Activated CD8-positive, alpha-beta memory T cell treated with anti-CD3 and anti-CD28 coated beads for 24 hours (primary cell): ENCODE measurements at places on chromosomes 2 and 18.

GRCh38 chr2:69686813-69687212, 43.3 kb upstream of the AAK1 start:
- no peak for DNase-seq

GRCh38 chr2:190355968-190356644, 12.7 kb downstream of the INPP1 start:
- DNase-seq = no peak

DNA sequence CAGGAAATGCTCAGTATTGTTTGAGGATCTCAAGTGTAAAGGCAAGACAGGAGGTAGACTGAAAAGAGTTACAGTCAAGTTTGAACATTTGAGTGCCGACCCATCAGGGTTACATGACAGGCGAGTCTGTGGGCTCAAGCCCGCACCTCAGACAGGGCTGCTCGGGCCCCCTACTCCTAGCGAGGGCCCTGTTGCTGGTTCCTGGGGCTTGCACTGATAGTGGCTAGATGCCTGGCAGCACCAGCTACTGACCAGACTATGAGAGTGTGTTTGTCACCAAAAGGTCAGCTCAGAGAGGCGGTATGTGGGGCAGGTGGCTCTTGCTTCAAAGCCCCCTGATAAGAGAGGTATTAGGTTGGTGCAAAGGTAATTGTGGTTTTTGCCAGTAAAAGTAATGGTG, 35.6 kb upstream of the CYP27C1 start:
- no peak for DNase-seq

DNA sequence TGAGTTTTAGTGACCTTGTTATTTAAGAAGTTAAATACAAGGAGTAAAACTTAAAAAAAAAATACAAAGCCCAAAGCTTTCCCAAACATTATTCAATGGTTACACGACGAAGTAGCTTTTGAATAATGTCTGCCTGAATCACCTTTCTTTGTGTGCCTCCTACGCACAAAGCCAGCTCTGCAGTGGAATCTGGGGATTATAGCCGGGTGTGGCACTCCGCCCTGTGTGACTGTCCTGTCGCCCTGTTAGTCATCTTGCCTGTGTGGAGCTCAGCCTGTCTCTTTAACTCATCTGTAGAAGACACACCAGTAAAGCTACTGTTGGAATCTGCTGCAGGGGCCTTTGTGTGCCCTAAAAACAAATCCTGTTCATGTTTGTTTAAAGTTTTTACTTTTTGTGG, 79.4 kb upstream of the TCF7L1 start:
- DNase-seq = no peak

- no peak for DNase-seq
Observed at GRCh38 chr18:55790296-55790695, 202.3 kb upstream of the TCF4 start.

GRCh38 chr2:229431327-229431954, 160.4 kb upstream of the PID1 start:
- no peak for DNase-seq

- DNase-seq = peak; percentile 78
Observed at GRCh38 chr2:54570925-54571694, 115.0 kb downstream of the SPTBN1 start.

GRCh38 chr2:27954771-27955383, 64.3 kb downstream of the BABAM2 start:
- DNase-seq = no peak

DNA sequence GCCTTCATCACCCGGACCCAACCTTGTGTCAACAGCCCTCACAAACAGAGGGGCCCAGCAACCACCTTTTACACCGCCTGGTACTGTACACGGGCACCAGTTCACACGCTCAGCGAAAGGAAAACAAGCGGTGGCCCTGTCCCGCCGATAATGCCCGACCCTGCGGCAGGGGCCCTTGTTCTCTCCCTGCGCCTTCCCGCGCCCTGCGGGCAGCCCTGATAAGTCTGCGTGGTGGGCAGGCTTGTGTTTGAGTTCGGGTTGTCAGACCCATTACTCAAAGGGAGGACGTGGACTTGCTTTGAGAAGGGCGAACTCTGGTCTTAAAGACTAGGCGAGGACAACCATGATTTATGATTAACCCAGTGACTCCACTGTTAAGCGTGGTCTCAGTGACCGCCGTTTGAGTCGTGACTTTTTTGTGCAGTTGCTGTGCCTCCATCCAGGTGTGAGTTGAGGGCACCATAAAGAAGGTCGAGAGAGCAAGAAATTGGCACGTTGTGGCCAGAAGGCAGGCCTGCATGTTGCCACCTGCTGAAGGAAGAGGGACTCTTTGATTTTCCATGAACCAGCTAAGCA, 167.4 kb upstream of the GATA6 start:
- DNase-seq = no peak

- no peak for DNase-seq
Observed at GRCh38 chr2:65032019-65032975, 23.9 kb upstream of the CEP68 start.

GRCh38 chr2:43488737-43489136, 107.1 kb downstream of the THADA start:
- no peak for DNase-seq

GRCh38 chr2:102154364-102154763, 11.8 kb downstream of the IL1R1 start:
- no peak for DNase-seq

GRCh38 chr2:145119225-145119624, 599.3 kb upstream of the ZEB2 start:
- no peak for DNase-seq

- no peak for DNase-seq
Observed at GRCh38 chr2:239978411-239978810, 46.7 kb downstream of the NDUFA10 start.

- no peak for DNase-seq
Observed at GRCh38 chr2:231923010-231923344, 3.2 kb downstream of the NPPC start.

GRCh38 chr2:111534910-111535352, 349.1 kb downstream of the ANAPC1 start:
- no peak for DNase-seq

DNA sequence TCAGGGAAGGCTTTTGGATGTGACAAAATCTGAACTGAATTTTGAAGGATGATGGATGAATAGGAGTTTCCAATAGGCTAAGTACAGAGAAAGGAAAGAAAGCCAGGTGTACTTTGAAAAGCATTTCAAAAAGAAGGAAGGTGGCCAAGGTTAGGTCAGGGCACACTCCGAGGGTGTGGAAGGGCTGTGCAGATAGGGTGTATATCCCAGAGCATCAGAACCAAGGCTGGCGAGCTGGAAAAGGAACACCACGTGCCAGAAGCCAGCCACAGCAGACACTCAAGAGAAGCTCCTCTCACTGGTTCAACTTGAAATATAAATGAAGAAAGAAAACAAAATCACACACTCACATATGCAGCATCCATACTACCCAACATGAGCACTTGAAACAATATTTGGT, 51.0 kb downstream of the RPL31 start:
- DNase-seq = no peak

GRCh38 chr2:207996848-207997247, 28.5 kb downstream of the PLEKHM3 start:
- no peak for DNase-seq

DNA sequence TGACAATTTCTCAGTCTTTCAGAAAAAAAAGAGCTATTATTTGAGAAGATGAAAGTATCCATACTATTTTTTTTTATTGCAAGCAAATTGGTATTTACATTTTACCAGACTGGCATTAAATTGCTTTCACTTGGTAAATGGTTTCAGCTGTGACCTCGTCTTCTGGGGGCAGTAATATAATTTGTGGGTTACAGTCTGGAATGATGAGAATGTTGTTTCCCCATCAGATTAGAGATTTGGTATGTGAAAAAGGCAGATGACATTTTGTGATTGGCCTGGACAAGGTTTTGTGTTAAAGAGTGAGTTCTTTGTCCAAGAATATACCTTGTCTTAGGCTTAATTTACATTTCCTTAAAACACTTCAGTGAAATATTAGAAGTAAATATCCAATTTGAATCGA, 390.1 kb upstream of the ST6GAL2 start:
- no peak for DNase-seq

- no peak for DNase-seq
Observed at GRCh38 chr2:172279813-172280212, 147.6 kb upstream of the ITGA6 start.

- no peak for DNase-seq
Observed at GRCh38 chr2:3298191-3298590, 79.4 kb downstream of the EIPR1 start.

GRCh38 chr2:176583607-176584006, 314.4 kb downstream of the MTX2 start:
- DNase-seq = no peak

GRCh38 chr18:31042406-31043181, at the start of gene DSC3:
Gene DSC3, minus strand, starts transcription at chr18:31042742. Its CDS starts 82 bp downstream, at chr18:31042660.
- no peak for DNase-seq

DNA sequence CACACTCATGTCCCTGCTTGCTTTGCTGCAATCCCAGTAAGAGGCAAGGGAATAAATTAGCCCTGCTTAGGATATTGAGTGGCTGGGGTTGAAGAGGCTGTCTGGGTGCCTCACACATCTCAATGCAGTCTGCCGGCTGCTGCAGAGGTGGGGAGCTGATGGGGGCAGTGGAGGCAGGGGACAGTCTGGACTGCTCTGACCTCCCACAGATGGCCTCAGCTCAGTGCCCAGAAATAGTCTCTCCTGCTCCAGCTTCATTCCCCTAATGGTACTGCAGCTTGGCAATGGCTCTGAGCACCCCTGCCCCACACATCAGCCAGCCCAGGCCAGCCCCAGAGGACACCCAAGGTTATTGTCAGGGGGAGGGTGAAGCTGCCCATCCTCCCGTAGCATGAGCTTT, 21.5 kb upstream of the TNS1 start:
- no peak for DNase-seq

GRCh38 chr2:162574615-162575452, 230.9 kb downstream of the GCA start:
- no peak for DNase-seq

- no peak for DNase-seq
Observed at GRCh38 chr2:191631754-191632153, 46.2 kb upstream of the NABP1 start.

GRCh38 chr2:12119841-12120240, 373.4 kb downstream of the LPIN1 start:
- no peak for DNase-seq

DNA sequence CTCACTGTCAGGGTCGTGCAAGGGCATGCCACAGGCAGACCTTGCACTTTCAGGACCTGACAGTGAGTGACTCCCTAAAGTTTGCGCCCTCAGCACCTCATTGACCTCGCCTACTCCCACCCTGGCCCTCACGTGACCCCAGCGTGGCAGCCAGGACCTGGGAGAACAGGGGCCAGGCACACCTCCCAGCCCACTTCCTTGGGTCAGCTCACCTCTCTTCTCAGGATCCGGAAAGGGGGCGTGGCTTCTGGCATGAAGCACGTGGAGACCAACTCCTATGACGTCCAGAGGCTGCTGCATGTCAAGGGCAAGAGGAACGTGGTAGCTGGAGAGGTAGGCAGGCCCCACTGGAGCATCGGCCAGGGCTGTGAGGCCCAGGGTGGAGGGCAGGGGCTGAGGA, 8.8 kb downstream of the VIL1 start:
- DNase-seq = no peak

GRCh38 chr2:27174638-27175037, 25.8 kb downstream of the TCF23 start:
- no peak for DNase-seq

DNA sequence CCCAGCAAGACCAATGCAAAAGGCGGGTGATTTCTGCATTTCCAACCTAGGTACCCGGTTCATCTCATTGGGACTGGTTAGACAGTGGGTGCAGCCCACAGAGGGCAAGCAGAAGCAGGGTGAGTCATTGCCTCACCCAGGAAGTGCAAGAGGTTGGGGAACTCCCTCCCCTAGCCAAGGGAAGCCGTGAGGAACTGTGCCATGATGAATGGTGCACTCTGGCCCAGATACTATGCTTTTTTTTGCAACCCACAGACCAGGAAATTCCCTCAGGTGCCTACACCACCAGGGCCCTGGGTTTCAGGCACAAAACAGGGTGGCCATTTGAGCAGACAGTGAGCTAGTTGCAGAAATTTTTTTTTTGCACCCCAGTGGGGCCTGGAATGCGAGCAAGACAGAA, 662.6 kb upstream of the ACVR2A start:
- no peak for DNase-seq

- DNase-seq = no peak
Observed at GRCh38 chr2:225773148-225773547, 373.6 kb downstream of the NYAP2 start.

GRCh38 chr2:55045780-55046179, 4.5 kb downstream of the RTN4 start:
- DNase-seq = no peak

DNA sequence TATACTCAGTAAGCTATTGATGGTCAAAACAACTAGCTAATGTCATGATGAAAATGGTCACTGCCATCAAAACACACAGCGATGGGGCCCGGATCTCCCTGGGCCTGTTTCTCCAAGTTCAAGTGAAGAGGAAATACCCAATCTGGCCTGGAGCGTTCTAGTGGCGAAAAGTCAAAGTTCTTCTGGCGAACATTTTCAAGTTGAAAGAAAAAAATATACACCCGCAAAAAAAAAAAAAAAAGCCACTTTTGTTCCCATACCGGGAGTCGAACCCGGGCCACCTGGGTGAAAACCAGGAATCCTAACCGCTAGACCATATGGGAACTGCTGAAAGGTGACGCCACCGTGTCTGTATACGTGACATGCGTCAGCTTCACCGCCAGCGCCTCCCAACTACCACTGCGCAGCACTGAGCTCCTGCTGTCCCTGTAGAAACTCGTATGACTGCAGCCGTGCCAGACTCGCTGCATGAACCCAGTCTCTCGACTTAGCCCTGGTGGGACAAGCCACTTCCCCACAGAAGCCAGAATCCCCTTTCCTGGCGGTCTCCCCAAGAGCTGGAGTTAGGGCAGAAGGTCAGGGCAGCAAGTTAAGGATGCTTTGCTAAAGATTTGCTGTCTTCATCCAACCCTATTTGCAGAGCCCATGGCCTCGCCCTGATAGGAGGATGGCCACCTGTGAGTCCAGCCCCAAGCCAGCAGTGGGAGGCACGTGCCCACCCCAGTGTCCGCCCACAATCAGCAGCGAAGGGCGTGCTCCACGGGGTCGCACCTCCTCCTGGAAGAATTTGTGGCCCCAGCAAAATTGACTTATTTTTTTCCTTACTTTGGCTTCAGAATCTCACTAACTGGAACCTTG, 5.6 kb upstream of the IMP4 start:
- peak; percentile 76 for DNase-seq

DNA sequence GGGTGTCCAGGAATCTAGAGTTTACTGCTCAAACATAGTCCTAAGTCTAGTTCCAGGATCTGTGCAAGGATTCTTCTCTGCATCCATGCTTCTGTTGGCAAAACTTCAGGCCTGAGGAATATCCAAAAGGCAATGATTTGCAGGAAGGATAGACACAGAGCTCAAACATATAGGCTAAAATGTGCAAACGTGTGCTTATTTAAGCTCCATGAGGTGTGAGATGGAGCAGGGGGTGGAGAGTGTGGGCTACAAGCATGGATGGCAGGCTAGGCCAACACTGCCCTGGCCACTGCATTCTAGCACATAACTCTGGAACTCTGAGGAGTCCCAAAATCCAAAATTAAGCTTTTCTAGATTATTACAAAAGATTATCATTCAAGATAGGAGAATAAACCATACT, 301.1 kb downstream of the PAX3 start:
- no peak for DNase-seq

- no peak for DNase-seq
Observed at GRCh38 chr2:177422271-177422670, 29.7 kb downstream of the AGPS start.
